Hematopoietic multipotent progenitor cell treated with erythropoietin and hydrocortisone succinate and interleukin-3 and kit ligand, for 8 days (in vitro differentiated cells): ENCODE measurements at places on chromosomes 5 and 9.

- no peak for DNase-seq
Measured at GRCh38 chr5:151549713-151550112, 41.4 kb downstream of the FAT2 start.

DNA sequence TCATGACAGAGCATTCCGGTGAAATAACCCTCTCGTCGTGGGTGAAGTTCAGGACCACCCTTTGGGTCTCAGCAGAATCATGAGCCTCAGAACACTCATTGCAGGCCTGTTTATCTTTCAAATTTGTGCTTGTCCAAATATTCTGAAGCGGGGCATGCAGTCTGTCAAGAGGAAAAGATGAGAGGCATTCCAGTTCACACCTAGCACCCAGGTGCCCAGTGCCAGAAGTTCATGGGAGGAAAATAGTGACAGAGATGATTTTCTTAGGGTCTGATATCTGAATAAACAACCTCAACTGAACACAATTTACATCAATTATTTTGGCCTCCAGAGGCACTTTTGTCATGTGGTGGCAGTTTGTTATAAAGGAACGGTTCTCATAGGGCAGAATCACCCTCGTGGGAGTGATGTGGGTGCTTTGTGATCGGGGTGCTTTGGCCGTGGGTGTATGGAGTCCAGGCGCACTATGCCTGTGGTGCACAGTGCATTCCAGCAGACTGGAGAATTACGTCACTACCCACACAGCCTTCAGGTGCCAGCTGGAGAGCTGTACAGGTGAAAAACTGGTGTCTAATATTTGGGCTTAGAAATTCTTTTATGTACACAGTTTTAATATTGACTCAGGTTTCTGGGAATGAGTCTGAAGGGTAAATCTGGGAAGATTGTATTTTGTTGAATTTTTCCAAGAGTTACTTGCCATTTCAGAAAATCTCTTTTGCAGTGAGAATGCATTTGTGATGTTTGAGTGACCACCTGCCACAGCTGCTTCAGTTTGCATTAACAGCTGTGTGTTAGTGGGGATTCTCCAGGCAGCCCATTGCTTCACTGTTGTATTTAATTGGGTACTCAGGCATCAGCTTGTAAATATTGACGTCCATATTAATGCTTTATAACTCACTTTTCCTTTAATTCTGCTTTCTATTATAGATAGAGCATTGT, 289.3 kb downstream of the FANCC start:
- no peak for DNase-seq

- no peak for DNase-seq
Measured at GRCh38 chr9:79684711-79685575, 113.2 kb downstream of the TLE4 start.

GRCh38 chr5:16944816-16945562, 8.9 kb upstream of the MYO10 start:
- DNase-seq = no peak

DNA sequence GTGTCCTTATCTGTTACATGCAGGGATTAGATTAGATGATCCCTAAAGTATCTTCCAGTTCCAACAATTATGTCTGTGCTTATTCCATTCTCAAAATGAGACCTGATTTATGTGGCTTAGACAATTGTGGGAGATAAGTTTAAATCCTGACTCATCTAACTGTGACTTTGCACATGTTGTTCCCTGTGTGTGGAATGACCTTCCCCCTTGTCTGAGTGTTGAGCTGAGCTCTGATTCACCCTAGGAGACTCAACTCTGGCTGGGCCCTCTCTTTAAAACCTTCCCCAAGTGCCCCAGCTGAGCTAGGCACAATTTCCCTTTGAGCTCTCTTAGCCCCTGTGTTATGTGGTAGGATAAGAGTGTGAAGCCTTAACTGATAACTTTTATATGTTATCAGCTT, 118.9 kb upstream of the ELL2 start:
- peak; percentile 10 for DNase-seq

- DNase-seq = no peak
Measured at GRCh38 chr5:168798065-168799023, 219.2 kb upstream of the PANK3 start.

- DNase-seq = no peak
Measured at GRCh38 chr9:134419000-134419683, 92.9 kb downstream of the RXRA start.

GRCh38 chr5:75706016-75706415, 11.2 kb downstream of the POC5 start:
- DNase-seq = no peak
